ENCODE measurements at places on chromosomes 16 and 17.

GRCh38 chr17:60091908-60092331 is 13.2 kb upstream of the HEATR6 start:
- DNase-seq: no peak

- no peak for DNase-seq
Observed at GRCh38 chr16:66273644-66274334, 92.7 kb upstream of the CDH5 start.

- no peak for DNase-seq
Observed at GRCh38 chr16:9062301-9062700, 29.1 kb upstream of the HAPSTR1 start.

DNA sequence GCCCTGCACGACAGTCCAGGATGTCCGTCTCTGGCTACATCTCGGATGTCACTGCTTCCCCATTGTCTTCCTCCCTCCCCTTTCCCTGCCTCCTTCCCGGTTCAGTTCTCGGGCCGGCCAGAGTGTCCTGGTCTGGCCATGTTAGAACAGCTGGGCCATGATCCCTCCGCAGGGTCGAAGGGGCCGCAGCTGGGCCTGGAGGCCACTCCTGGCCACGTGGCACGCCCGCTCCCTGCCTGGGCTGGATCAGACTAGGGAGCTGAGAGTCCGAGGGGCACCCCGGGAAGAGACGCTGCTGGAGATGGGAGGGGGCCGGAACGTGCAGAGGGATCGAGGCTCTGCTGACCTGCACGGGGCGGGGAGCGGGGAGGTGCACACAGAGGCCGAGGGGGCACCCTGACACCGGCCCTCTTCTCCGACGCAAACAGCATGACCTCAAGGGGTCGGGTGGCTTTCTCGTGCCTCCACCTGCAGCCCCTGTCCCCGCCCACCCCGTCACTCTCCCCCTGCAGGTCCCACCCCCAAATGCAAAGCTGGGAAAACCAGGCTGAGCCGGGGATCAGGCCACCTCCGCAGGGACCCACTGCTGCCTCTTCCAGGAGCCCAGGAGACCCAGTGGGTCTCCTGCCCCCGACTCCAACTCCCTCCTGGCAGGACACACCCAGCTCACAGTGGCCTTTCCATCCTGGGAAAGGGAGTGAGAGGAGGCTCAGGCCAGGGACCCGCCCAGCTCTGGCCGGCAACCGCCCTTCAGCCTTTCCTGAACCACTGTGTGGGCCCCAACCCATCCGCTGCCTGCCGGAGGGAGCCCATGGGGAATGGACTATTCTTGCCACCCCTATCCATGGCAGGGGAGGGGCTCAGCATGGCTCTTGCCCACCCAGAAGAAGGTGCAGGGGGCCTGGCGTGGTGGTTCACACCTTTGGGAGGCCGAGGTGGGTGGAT is 38.5 kb downstream of the CTU2 start:
- no peak for DNase-seq

- DNase-seq: no peak
Observed at GRCh38 chr16:61277849-61278248, 758.4 kb downstream of the CDH8 start.

DNA sequence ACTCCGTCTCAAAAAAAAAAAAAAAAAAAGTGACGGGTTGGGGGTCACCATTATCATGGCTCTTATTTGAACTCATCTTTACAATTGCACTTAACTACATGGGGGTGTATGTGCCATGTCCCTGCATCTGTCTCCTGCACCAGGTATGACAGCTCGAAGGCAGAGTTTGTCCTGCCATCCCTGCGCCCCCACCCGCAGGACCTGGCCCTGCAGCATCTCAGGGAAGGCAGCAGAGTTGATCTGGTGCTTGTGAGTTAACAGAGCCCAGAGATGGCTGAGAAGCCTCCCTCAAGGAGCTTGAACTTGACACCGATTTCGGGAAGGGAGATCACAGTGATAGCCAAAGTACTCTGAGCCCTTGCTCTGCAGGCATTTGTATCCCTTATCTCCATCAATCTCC is 44.8 kb downstream of the C16orf82 start:
- no peak for DNase-seq

DNA sequence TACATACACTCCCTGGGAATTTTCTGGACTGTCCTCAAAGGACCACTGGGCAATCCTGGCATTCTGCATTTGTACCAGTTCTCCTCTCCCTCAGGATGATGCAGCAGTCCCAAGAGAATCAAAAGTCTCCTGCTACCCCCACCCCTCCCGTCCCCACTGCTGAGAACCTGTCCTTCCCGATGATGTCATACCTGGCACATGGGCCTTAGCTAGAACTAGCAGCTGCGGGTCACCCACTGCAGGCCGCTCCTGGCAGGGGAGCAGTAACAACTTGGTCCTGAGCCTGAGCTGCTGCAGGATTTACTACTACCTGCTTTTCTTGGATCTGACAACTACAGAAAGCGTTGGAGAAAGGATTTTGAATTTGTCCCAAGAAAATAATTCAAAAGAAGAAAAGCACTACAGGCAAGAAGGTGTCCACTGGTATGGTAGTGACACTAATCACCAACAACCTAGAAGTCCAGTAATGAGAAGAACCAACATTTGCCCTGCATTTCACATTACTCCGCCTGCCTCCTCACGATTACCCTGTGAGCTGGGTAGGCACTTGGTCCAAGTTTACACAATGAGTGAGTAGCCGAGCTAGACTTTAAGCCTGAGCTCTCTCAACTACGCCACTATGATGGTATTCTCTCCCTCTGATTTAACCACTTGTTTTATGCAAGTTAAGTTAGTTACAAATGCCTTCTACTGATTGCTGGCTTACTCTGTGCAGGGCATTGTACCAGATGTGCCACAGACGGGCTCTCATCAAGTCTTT is 55.3 kb upstream of the ETV4 start:
- no peak for DNase-seq

- no peak for DNase-seq
Observed at GRCh38 chr17:17722906-17723353, 41.7 kb downstream of the RAI1 start.

- DNase-seq: no peak
Observed at GRCh38 chr16:3754081-3754703, 36.9 kb upstream of the TRAP1 start.

- DNase-seq: peak; percentile 17
Observed at GRCh38 chr17:29292992-29293889, 707 bp downstream of the NUFIP2 start.

DNA sequence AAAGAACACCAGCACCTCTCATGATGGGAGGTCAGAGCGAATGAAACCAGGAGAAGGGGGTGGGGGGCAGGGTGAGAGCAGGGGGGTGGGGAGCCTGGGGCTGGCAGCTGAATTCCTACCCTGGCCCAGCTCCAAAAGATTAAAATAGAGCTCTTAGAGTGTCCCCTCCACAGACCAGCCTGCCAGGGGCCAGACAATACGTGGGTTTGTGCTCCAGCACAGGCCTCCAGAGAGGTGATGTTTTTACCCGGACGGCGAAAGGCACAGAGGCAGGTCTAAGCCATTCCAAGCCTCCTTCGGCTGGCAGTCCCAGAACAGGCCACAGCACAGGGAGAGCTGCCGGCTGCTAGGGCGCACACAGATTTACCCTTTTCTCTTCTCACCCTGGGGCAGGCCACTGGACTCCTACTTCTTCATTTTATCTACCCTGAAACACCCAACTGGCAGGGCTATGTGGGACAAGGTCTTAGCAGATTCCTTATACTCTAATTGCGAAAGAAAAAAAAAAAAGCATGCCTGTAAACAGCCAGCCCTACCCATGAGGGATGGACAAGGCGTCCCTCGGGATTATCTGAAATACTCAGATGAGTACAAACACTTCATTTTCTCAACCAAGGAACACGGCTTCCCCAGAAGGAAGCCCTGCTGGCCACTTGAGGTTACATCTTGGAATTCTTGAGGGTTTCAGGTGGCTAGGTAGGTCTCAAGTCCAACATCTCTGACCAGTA is 71.9 kb upstream of the NOG start:
- DNase-seq: no peak

All from NCI-H187 (cell line).